ENCODE measurements at places on chromosomes 13 and 19.

DNA sequence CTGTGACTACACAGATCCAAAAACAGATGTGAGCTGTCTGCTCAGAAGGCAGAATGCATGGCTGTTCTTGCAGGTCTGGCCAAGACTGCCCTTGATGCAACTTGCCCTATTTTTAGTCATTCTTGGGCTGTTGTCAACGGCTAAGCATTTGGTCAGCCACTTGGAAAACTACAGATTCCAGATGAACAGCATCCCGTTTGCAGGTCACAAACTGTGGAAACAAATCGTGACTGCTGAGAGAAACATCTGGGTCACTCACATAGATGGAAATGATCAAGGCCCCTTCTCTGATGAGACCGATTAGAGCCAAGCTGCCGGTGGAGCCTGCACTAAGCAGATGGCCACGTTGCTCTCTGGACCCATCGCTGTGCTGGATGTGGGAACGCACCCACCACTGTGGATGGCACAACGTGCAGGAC, 15.4 kb upstream of the METTL21C start:
- peak; percentile 50 for DNase-seq

DNA sequence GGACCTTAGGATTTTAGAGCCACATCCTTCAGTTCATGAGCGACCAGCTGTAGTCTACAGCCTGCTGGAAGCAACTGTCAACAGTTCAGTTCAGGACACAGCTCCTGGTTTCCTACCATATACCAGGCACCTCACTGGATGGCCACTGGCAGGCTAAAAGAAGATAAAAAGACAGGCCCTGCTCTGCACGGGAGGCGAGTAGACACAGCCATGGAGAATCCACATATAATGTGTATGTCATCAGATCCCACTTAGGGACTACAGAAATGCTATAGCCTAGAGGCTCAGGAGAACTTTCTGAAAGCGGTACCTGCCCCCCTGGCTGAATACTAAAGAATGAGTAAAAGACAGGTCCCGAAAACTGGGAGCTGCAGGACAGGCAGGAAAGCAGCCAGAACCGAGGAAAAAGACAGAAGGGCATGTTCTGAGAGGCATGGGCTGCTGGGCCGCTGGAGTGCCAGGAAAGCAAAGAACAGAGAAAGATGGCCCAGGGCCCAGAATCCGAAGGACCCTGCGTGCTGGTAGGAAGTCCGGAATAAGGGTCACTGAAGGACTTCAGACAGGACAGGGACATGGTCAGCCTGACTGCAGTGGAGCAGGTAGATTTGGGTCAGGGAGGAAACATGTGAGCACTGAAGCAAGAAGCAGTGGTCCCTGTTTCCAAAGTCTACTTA, 23.5 kb downstream of the DZIP1 start:
- no peak for DNase-seq

DNA sequence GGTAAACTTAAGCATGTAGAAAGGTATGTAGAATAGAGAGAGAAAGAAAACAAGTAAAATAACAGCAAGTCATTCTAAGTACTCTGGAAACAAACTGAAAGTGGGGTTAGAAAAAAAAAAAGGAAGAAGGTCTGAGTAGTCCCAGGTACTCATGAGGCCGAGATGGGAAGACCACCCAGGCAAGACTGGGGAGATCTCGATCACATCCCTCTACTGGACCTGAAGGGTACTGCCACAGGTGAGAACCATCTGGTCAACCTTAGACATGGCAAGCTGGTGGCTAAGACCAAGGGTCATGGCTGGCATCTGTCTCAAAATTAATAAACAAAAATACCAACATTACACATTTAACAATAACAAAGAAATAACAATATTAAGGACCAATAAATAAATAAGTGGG, 36.3 kb upstream of the ZNF724 start:
- DNase-seq = no peak

DNA sequence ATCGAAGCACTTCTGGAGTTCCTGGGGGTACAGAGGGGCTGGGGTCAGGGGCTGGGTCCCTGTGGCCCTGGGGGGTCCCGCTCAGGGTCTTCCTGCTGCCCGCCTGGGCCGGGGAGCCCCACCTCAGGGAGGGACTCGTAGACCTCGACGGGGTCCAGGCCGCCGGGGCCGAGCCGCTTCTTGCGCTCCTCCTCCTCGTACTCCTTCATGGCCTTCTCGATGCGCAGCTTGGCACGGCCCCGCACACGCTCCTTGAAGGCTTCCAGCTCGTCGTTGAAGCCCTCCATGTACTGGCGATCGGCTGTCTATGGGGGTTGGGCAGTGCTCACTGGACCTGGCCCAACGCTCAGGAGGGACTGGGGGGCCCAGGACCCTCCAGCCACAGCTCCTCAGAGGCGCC, 10.2 kb downstream of the CDC37 start:
- no peak for DNase-seq

DNA sequence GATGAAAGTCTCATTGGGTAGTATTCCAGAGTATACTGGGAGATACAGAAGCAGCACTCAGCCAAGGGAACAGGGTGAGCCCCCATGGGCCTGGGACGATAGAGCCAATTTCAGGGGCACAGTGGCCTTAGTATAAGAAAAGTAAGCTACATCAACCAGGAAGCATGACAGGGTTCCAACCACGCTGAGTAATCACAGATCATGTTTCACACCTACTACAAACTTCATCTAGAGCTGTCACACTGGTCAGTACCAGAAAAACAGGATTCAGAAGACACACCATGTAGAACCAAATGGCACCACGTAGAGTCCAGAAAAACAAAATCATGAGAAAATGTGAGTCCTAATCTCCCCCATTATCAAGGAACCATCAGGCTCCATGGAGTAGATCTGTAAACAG, 1292.4 kb upstream of the MIR17HG start:
- no peak for DNase-seq

- no peak for DNase-seq
Observed at GRCh38 chr19:52520013-52520412, 7.5 kb upstream of the ZNF808 start.

GRCh38 chr13:64397701-64398100, 2832.4 kb downstream of the PCDH9 start:
- no peak for DNase-seq

DNA sequence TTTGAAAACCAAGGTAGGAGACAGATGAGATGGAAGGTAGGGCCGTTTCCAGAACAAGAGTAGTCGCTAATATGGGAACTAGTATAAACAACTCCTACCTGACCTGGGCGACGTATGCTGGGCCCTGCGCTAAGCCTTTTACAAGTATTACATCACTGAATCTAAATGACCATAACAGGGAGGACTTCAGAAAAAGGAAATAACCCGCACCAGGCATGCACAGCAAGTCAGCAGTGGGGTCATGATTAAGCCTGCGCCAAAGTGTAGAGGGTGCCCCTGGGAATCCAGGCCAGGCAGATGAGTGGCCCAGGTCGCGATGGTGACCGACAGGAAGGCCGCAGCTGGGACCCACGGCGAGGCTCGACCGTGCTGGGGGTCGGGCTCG, 613 bp downstream of the ATP13A1 start:
- no peak for DNase-seq

DNA sequence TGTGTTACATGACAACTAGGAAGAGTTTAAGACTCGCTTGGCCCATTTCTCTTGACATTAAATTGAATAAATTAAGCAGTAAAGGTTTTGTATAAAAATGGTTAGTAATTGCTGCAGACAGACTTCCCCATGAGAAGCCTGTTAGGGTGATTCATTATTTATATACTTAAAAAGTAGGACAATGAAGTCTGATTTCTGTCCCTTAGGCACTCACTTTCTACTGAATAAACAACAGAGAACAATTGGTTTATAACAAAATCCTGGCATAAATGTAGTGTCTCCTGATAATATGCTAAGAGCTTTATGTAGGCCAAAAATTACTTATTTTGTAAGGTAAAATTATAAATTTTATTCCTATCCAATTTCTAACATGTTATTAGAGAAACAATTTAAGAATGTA, 2138.5 kb upstream of the PCDH20 start:
- no peak for DNase-seq

- DNase-seq = no peak
Observed at GRCh38 chr13:76523740-76524340, 362.4 kb downstream of the KCTD12 start.

DNA sequence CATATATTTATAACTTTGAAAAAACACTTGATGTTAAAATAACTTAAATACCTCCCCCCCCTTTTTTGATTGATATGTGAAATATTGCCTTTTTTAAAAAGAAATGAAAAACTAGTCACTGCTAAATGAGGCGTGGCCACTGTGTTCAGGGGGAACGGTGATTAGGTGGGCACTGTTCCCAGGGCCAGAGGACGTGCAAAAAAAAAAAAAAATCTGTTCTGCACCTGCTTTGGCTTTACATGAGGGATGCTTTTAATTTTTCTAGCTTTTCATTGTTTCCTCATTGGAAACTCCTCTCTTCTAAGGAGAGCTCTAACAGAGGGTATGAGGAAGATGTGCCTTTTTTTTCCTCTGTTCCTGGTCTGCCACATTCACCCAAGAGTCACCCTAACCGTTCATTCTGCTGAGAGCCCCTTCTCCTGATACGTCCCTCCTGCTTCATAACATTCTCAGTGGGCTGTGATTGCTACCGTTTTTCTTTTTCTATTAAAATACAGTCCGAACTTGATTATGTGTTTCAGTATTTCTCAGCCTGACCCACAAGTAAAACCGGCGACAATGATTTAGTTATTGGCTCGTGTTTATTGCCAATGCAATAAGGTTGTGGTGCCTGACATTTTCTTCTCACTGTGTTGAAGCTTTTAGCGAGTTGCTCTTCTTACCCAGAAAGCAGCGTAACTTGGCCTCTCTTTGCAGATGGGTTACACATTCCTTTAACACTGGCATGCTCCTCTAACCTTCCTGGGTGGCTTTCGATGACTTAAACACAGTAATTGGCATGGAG, 64.8 kb upstream of the ZNF536 start:
- DNase-seq = no peak

- no peak for DNase-seq
Observed at GRCh38 chr19:49739933-49740332, 23.2 kb downstream of the TSKS start.

DNA sequence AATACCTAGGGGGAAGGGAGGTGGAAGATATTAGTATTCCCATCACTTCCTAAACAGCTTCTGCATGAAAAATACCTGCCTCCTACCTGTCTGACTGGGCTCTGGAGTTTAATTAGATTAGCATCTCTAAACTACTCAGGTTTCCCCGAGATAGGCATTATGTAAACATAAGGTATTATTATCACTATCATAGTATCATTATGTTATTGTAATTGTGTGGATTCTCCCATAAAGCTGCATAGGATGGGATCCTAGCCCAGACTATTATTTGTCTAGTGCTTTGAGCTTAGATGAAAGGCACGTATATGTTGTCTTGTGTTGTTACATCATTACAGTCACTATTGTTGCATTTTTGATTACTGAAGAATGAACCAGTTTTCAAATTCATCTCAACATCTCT, 115.2 kb upstream of the SOX21 start:
- no peak for DNase-seq

GRCh38 chr19:15584095-15584494, 30.9 kb upstream of the CYP4F8 start:
- DNase-seq = no peak

DNA sequence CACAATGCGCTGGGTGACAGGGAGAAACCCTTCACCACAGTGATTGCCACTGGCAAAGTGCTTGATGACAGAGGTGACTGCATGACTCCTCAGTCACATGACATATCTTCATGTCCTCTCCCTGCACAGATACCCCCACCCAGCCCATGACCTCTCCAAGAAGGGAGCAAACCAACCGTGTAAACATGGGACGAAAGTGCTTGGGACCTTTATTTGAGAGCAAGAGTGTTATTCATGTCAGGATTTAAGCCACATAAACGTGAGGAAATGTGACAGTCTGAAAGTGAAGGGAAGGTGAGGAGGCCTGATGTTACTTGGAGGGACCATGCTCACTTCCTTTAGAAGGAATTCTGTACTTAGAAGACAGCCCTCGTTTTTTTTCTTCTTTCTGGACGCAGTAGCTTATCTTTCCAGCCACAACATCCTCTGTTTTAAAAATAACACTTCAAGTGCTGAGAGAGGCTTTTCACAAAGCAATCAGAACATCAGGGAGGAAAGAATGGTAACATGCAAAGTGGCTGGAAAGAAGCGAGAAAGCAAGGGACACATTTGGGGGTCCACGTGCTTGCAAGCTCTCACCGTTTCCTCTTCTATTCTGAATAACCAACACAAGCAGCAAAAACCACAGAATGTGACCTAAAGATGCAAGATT, 35.6 kb downstream of the EPS15L1 start:
- no peak for DNase-seq

DNA sequence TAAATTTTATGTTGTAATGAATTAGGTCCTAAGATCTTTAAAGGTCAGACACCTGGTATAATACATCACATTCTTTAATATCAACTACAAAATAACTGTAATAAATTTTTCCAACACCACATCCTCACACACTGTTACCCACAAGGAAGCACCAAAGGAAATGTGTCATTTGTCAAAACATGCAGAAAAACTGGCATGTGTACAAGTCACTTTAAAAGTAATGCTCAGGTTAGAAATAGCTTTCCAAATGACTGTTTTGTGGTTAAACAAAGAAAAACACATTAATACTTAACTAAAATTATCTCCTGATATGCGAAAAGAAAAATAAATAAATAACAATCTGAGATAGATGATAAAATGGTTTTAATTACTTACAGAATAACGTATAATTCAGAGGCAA, 74.7 kb downstream of the MZT1 start:
- no peak for DNase-seq

GRCh38 chr13:91668866-91669495, 270.6 kb downstream of the GPC5 start:
- DNase-seq = no peak

DNA sequence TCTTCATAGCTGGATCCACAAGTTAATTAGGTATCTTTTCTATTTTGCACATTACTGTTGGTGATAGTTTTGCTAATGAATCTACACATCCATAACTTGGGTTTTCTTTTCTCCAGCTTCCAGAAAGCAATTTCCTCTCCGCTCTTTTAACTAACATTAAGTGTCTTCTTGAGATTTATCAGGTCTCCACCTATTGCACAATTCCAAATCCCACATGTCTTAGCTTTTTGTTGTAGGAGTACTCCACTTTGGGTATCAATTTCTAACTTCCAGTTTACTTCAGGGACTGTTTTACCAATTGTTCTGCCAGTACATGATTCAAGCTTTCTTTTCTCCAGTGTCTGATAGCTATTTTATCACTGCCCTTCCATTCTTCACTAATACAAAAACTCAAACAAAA, 129.6 kb downstream of the OLFM4 start:
- no peak for DNase-seq

DNA sequence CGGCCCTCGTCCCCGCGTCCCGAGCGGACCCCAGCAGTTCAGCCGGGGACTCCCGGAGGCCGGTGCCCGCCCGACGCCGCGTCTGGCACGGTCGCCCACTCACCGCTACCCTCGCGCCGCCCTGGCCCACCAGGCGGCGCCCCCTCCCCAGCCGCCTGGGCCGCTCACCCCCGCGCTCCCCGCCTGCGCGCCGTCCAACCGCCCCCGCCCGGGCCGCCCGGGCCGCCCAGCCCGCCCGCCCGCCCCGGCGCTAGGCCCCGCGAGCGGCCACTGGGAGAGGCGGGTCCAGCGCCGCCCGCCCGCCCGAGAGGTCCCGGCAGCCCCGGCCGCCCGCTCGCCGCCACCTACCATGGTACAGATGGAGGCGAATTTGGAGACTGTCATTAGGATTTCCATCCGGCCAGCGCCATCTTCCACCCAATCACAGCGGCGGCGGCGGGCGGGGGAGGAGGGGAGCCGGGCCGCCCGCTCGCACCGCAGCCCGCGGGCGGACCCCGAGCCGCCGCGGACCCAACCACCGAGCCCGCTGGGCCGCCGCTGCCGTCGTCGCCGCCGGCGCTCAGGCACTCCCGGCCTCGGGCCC, at the start of gene USP12:
TSS of gene USP12 (minus strand) at position 568 of the 583 bp plus-strand sequence. CDS start at position 396, 172 bp downstream.
- no peak for DNase-seq

GRCh38 chr19:11657307-11657706, 60.0 kb downstream of the ZNF627 start:
- no peak for DNase-seq
